ENCODE measurements at places on chromosomes 16 and 17.

- no peak for DNase-seq
These were observed 144.5 kb upstream of the ELAC2 start for GRCh38 chr17:13162361-13162760.

- DNase-seq = no peak
These were observed at the start of gene CD79B for GRCh38 chr17:63931981-63932561. Gene CD79B (minus strand): TSS chr17:63932331. CDS start chr17:63932261, 70 bp downstream.

DNA sequence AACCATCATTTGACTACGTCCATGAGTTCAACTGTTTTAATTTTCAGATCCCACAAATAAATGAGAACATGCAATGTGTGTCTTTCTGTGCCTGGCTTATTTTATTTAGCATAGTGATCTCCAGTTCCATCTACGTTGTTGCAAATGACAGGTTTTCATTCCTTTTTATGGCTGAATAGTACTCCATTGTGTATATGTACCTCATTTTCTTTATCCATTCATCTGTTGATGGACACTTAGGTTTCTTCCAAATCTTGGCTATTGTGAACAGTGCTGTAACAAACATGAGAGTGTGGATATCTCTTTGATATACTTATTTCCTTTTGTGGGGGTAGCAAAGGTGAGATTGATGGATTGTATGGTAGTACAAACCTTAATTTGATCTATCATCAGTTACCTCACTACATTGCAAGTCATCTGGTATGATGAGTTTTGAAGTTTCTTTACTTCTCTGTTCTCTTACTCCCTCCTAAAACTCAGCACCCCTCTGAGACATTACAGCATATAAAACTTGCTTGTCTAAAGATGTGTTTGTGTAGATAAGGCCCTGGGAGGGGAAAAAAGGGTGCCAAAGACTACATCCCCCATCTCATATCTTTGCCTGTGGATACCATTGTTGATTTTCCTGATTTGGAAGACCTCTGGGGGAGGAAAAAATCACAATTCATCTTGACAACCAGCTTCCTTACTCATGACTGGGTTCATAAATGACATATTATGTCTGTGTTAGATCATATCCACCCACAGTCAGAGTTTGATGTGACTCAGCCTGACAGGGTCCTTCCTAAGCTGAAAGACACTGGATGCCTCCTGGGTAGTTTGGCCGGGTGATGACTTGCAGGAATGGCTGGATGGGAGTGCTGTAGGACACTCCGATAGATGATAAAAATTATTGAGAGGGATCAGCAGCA, 47.6 kb downstream of the ABCA9 start:
- no peak for DNase-seq

DNA sequence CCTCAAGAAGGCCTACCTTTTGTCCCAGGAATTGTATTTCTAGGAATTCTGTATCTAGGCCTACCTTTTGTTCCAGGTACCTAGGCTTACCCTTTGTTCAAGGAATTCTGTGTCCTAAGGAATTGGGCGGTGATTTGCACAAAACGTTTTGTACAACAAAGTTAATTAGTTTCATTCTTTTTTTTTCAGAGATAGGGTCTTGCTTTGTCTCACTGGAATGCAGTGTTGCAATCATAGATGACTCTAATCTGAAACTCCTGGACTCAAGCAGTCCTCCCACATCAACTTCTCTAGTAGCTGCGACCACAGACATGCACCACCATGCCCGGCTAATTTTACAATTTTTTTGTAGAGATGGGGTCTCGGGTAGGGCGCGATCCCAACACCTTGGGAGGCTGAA, 7.0 kb downstream of the CDR2L start:
- DNase-seq = no peak

- no peak for DNase-seq
These were observed 38.8 kb downstream of the C16orf95 start for GRCh38 chr16:87278191-87279093.

DNA sequence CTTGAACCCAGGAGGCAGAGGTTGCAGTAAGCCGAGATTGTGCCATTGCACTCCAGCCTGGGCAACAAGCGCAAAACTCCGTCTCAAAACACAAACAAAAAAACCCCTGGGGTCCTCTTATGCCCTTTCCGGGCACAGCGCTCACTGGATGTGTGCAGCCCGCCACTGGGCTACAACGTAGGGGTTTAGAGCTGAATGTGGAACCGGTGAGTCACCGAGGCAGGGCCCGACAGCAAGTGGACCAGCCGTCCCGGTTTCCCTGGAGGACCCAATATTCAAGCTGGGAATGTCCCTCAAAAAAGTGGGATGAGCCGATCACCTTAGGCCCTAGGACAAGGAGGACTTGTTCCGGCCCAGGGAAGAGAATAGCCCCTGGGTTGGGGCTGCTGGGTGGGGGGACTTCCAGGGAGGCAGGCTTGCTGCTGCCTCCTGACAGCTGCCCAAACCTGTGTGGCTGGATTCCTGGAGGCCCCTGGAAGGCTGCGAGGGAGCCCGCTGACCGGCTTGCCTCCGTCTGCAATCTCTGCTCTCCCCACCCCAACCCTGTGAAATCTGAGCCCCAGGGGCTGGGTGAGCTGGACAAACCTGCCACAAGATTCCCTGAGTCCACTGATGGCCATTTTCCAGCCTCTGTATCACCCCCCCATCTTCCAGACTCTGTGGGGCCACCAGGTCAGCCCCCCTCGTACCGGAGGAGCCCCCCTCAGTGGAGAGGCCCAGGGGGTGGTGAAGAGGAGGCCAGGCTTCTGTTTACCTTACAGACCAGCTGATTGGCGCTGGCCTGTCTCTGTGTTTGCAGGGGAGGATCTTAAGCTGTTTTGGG, 2.9 kb upstream of the CLDN9 start:
- DNase-seq = no peak

DNA sequence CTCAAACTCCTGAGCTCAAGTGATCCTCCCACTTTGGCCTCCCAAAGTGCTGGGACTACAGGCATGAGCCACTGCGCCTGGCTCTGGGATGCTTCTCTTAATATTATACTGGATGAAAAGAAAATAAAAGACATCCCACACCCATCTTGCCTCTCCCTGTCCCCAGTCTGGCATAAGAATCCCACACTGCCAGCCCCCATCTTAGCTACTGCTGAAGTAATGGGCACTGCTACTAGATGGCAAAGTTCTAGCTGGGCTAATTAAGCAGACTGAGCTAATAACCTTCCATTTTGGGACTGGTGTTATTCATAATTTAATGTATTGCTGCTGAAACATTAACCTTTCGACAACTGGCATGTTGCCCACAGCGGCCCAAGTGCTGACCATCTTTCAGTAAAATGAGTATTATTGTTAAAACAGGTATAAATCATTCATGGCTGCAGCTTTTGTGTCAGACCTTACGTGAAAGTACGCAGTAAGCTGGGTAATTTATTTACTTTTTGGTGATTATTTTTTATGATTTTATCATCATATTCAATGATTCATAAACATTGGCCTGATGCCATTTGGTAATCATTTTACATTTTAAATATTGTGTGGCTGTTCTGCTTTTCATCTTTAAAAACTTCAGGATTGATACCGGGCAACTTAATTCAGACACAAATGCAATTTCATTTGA, 47.4 kb upstream of the ZFHX3 start:
- no peak for DNase-seq

DNA sequence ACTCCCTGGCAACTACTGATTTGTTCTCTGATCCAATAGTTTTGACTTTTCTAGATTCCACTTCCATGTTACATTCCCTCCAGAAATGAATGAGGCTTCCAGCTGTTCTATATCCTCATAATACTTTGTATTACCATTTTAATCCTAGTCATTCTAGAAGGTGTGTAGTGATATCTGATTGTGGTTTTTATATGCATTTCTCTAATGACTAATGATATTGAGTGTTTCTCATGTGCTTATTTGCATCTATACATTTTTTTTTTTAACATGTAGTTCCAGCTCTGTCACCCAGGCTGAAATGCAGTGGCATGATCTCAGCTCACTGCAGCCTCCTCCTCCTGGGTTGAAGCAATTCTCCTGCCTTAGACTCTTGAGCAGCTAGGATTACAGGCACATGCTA, 7.3 kb downstream of the ADGRG5 start:
- no peak for DNase-seq

DNA sequence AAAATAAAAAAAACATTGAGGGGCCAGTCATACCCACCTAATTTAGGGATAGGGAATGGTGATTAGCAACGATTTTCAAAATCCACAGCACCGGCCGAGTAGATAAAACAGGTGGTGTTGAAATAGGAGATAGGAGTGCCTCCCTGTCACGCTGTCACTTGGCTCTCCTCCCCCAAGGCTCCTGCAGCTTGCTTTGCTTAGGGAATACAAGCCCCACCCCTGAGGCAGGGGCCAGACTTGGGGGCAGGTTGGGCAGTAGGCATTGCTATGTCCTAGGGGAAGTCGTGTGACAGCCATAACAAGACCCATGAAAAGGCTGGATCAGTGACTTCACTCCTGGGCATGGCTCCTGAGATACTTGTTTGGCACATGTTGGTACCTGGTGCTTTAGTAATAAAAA, 25.8 kb downstream of the POLR2A start:
- DNase-seq = no peak

DNA sequence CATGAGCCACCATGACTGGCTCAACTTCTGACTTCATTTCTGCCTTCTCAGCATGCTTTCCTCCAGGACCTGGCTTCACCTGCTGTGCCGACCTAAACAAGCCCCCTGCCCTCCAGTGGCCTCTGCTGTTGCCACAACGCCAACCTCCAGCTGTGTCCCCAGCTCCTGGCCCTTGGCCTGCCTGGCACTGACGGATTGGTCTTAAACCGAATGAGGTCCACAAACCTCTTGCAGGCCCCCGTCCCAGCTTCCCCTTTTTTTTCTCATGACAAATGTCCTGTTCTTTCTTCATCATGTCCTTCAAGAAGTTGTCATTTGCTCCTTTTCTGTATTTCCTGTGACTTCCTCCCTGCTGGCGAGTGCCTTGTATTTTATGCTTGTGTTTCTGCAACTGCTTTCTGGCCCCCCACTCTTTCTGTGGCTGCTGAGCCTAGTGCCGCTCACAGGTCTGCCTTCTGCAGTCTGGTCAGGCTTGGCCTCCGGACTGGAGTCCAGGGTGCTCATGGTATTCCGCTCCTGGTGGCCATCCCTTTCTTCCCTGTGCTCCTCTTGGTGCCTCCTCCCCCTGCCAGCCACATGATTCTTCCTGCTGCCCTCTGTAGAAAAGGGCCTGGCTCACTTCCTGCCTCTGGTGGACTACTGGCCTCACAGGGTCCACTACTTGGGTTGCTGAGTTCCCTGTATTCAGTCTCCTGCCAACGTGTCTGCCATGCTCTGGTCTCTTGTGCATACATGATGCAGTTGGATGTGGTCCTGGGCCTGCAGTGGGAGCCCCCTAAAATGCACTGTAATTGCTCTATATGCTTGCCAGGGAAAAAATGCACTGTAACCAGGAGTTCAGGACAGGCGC, 2.9 kb downstream of the ATP6V0C start:
- no peak for DNase-seq

GRCh38 chr17:33464669-33465280, 171.7 kb upstream of the ASIC2 start:
- no peak for DNase-seq

GRCh38 chr17:3988297-3989040, 24.2 kb upstream of the ATP2A3 start:
- no peak for DNase-seq

GRCh38 chr16:82748026-82748425, 121.3 kb downstream of the CDH13 start:
- no peak for DNase-seq

All from esophagus squamous epithelium (tissue), 5 donors.